Stimulated activated CD8-positive, alpha-beta memory T cell treated with anti-CD3 and anti-CD28 coated beads, Interleukin-7, amount 100 ng/mL, for 24 hours (primary cell): ENCODE measurements at places on chromosomes 5 and 9.

DNA sequence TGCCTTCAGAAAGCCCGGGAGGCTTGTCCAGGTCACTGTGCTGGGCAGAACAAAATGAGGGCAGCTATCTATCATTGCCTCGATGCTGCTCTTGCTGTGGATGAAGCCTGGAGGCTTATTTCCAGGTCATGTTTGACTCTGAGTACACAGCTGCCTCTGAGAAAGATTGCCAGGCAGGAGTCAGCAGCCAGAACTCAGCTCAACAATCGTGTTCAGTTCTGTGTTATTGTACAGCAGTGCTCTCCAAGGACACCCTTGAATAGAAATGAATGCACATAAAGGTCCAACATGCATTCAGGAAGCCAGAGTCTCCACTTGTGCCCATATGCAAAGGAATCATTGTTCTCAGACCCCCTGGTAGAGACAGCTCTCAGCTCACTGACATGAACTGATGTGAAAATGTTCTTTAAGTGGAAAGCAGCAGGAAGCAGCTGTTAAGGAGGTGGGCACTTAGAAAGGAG lies 61.7 kb upstream of the ZFR start:
- DNase-seq: no peak

GRCh38 chr9:4137234-4137633 lies 162.6 kb downstream of the GLIS3 start:
- no peak for DNase-seq

- DNase-seq: no peak
Observed at GRCh38 chr5:61306531-61307131, 25.4 kb upstream of the ZSWIM6 start.

- no peak for DNase-seq
Observed at GRCh38 chr5:94691949-94692348, 73.5 kb downstream of the SLF1 start.

- DNase-seq: no peak
Observed at GRCh38 chr9:111074395-111074794, 36.1 kb upstream of the LPAR1 start.
